Frontal cortex (tissue), 4 donors: ENCODE measurements at places on chromosomes 4 and X. TPM values are rescaled to one million over a fixed set of nuclear protein-coding genes. Genes with fewer than 3 reads are reported as not detected.

The RHOXF2B gene
- not detected for total RNA-seq

The ENOPH1 gene
- 108 TPM for total RNA-seq

The LRIT3 gene
- not detected for total RNA-seq

The SHOX gene
- not detected for total RNA-seq

The TAF7L gene
- total RNA-seq = 0.41 TPM

The MID1 gene
- 7.7 TPM for total RNA-seq

The SPANXN3 gene
- not detected for total RNA-seq

The STEEP1 gene
- total RNA-seq = 35.1 TPM

The RHOXF2 gene
- total RNA-seq = not detected

The PRRG1 gene
- 8.6 TPM for total RNA-seq

The DMRTC1 gene
- not detected for total RNA-seq

The SRPK3 gene
- under 0.01 TPM for total RNA-seq

The GAGE10 gene
- total RNA-seq = not detected

The WDR17 gene
- total RNA-seq = 63.6 TPM

The MUC7 gene
- total RNA-seq = not detected

The SH3RF1 gene
- 13.0 TPM for total RNA-seq

The UGT2A2 gene
- total RNA-seq = not detected

The DCAF4L1 gene
- under 0.01 TPM for total RNA-seq

The OPRPN gene
- total RNA-seq = not detected

The PABPC4L gene
- 1.2 TPM for total RNA-seq

The TKTL1 gene
- total RNA-seq = 1.6 TPM

The NLGN3 gene
- 15.1 TPM for total RNA-seq

The ETDA gene
- total RNA-seq = not detected

The ATP7A gene
- 15.1 TPM for total RNA-seq

The IRS4 gene
- 1.2 TPM for total RNA-seq

The NR0B1 gene
- 0.41 TPM for total RNA-seq

The DDX53 gene
- total RNA-seq = not detected

The KIF4A gene
- 2.9 TPM for total RNA-seq

The RENBP gene
- 2.4 TPM for total RNA-seq

The MSANTD1 gene
- total RNA-seq = 6.5 TPM

The USP17L5 gene
- total RNA-seq = not detected

The CLTRN gene
- total RNA-seq = 0.41 TPM

The CLDN22 gene
- total RNA-seq = not detected

The NXT2 gene
- total RNA-seq = 11.0 TPM

The FANCB gene
- total RNA-seq = 17.5 TPM

The ARHGEF38 gene
- total RNA-seq = under 0.01 TPM

The MSN gene
- 17.9 TPM for total RNA-seq

The FRAS1 gene
- 13.0 TPM for total RNA-seq

The BMP3 gene
- total RNA-seq = 5.7 TPM

The IGFBP7 gene
- total RNA-seq = 26.1 TPM

The CDS1 gene
- 8.6 TPM for total RNA-seq

The LRBA gene
- total RNA-seq = 23.2 TPM

The ARMCX4 gene
- 9.4 TPM for total RNA-seq

The EIF2S3 gene
- total RNA-seq = 296 TPM

The STS gene
- 2.9 TPM for total RNA-seq

The MTHFD2L gene
- total RNA-seq = 44.0 TPM
